ENCODE measurements at places on chromosomes 5 and 9.

GRCh38 chr9:9942764-9943424 lies 669.9 kb downstream of the PTPRD start:
- peak; percentile 14 for DNase-seq

DNA sequence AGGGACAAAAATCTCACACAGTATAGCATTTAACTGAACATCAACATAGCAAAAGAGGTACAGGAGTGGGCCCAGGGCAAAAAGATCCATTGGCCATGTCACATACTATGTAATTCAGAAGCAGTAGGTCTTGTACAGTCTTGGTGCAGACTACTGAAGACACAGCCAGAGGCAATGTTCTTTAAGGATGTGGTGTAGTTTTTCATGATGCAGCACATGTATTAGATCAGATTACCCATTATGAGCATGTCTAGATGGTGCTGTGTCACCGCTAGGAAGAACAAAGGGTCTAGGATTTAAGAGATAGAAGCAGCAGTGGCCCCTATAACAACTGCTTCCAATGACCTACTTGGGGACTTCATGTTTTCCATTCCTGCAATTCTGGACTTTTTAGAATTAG lies 610.4 kb upstream of the MEF2C start:
- DNase-seq = no peak

DNA sequence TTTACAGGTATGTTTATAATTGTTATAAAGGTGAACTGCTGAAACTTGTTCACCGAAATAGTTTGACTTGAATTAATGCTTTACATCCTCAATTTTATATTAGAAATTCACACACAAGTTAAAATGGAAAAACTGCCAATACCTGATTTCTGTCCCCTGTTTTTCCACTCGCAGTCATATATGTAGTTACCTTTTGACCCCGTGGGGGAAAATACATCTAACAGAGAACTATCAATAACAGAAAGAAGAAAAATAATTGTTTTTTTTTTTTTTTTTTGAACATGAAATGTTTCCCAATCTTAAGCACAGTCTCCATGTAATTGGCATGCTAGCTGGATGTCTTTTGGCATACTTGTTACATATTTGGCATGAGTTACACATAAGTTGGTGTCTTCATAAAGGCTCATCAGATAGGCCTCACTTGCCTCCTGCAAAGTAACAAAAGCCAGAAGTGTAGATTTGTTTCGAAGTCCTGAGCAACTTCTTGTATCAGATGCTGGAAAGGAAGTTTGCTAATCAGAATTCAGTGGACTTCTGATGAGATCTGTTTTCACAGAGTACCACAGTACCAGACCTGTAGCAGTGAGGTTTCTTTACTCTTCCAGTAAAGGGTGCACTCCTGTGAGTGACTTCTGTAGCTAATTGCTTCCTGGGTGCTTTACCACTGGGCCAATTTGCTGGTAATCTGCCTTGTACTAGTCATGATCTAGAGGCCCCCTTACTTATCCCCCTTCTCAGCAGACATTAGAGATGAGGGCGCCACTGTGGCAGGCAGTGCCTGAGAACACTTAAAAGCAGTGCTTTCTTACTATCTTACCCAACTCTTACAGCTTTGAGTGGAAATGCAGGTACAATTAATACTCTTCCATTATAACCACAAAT lies 36.2 kb upstream of the CXXC5 start:
- no peak for DNase-seq

DNA sequence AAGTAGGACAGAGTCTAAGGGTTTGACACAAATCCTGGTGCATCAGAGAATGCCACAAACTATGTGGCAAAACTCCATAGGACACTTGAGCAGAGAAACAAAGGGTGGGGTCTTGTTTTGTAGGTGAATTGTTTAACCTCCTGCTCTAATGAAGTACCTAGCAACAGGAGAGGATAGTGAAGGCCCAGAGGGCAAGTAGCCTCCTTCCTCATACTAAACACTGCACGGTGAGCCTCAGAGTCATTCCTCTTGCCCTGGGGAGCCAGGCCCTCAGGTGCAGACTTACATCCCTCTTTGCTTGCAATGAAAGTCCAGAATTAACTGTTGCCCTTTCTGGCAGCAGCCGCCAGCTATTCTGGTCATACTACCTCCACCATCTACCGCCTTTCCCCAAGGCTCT lies 166.1 kb downstream of the DROSHA start:
- DNase-seq = no peak

DNA sequence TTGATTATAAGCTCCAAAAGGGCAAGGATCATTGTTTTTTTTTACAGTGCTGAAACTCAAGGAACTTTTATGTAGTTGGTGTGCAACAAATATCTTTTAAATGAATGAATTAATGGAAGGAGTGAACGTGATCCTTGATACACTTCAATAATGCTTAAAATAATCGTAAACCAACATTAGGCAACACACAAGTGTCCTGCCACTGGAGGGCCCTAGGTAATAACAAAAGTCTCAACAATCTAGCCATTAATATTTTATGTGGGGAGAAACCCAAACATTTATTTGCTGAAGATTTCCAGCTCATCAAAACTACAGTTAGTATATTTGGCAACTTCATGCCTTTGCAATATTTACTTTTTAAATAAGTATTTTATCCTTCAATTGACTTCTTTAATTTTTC lies 309.0 kb upstream of the FBXL7 start:
- DNase-seq = no peak

- no peak for DNase-seq
Observed at GRCh38 chr5:65880496-65881072, 45.8 kb upstream of the ERBIN start.

- no peak for DNase-seq
Observed at GRCh38 chr5:97041239-97041638, 101.2 kb downstream of the LIX1 start.

DNA sequence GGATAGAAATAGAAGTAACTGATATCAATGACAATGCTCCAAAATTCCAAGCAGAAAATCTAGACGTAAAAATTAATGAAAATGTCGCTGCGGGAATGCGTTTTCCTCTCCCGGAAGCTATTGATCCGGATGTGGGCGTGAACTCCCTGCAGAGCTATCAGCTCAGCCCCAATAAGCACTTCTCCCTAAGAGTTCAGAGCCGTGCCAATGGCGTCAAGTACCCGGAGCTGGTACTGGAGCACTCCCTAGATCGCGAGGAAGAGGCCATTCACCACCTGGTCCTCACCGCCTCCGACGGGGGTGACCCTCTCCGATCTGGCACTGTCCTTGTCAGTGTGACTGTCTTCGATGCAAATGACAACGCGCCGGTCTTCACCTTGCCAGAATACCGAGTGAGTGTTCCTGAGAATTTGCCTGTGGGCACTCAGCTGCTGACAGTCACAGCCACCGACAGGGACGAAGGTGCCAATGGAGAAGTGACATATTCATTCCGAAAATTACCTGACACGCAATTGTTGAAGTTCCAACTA lies 818 bp downstream of the PCDHGA10 start:
- no peak for DNase-seq

DNA sequence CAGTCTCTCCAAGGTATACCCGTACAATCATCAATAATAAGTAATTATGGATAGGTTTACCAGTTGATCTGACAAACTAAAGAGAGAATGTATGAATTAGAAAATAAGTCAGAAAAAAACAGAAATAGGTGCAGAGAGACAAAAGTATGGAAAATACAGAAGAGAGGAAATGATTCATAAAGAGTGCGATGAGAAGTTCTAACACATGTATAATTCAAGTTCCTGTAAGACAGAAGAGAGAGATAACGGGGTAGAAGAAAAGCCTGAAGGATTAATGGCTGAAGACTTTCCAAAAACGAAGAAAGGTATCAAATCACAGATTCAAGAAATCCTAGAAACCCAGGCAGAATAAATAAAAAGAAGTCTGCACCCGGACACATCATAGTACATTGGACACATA lies 16.2 kb upstream of the SMU1 start:
- no peak for DNase-seq

All from CD4-positive, alpha-beta T cell (primary cell).